RWPE2 (cell line): ENCODE measurements at places on chromosomes 2 and 18.

DNA sequence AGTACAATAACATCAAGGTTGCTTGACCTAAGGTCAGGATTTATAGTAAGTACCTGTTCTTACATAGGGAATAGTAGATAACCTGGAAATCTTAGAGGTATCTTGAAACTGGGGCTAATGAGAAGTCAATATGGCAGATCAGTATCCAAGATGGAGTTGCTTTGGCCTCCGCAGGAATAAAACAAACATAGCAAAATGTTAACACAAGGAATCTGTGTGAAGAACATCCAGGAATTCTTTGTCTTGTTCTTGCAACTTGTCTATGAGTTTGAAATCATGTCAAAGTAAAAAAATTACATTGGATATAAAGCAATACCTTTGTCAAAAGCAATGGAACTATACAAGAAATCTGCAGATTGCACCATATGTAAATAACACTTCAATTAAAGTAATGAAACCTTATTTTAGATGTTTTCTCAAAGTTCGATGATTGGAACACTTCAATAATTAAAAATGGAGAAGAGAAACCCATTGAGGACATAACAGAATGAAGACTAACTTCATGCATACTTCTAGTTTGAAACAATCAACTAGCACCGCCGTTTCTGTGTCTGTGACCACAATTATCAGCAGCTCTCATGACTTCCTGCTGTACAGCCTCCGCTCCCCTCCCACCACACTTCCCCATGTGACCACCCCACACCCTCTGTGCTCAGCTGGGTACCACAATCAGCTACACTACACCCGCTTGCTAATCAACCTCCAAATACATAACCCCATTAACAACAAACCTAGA, 27.6 kb downstream of the C2orf76 start:
- DNase-seq = no peak

DNA sequence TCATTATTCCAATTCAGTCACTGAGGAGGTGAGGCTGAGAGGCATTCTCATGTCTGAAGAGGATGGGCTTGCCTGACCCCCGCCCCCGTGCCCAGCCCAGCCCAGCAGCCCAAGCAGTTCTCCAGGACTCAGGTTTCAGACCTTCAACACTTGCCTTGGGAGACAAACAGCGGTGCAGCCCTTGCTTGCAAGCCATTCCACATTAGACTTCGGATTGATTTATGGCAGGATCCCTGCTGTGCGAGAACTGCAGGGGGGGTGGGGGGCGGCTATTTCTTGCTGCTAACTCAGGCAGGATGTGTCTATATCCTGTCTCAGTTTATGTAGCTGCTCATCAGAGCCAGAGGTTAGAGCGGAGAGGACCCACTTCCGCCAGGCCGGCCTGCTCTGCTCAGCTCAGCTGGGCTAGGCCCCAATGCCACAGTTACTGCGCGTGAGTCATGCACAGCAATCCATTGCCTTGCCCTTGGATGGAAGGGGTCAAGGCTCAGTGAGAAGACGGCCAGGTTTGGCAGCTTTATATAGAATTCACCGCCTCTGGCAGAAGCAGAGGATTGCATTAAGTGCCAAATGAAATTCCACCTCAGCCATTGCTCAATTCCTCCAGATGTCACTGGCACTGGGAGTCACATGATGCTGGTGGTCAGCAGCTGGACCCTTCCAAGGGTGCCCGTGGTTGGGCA, 1.8 kb downstream of the GYPC start:
- DNase-seq = no peak

GRCh38 chr18:22827741-22828140, 105.4 kb upstream of the RBBP8 start:
- no peak for DNase-seq

GRCh38 chr18:45521777-45522176, 93.5 kb upstream of the SLC14A2 start:
- DNase-seq = no peak

- DNase-seq = no peak
Measured at GRCh38 chr18:22604986-22605421, 187.3 kb upstream of the CTAGE1 start.

GRCh38 chr2:217215877-217216276, 356.0 kb upstream of the TNP1 start:
- no peak for DNase-seq

- DNase-seq = no peak
Measured at GRCh38 chr2:203394519-203395227, 66.5 kb downstream of the ABI2 start.
